ENCODE measurements at places on chromosomes 7 and 10.

GRCh38 chr10:132783940-132784865 lies 1.7 kb downstream of the NKX6-2 start:
- DNase-seq, result no peak

GRCh38 chr10:42926843-42927242 lies 144.2 kb downstream of the BMS1 start:
- DNase-seq, result no peak

DNA sequence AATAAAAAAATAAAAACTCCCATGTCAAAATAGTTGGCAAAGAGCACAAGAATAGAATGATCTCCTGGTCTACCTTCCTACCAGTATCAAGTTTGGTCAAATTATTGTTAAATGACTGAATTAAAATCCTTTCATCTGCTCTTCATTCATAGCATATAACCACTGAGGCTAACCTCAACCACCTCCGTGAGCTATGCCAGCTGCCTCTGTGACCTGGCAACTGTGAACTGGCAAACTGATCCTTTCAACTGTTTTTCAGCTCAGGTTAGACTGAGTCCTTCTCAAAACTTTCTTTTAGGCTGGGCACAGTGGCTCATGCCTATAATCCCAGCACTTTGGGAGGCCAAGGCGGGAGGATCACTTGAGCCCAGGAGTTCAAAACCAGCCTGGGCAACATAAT lies 36.1 kb downstream of the NUDCD3 start:
- no peak for DNase-seq

- DNase-seq, result no peak
These were observed 5.2 kb upstream of the NPSR1 start for GRCh38 chr7:34652809-34653208.

GRCh38 chr10:48614481-48615390 lies 9.9 kb upstream of the ARHGAP22 start:
- DNase-seq, result no peak

GRCh38 chr10:122348935-122349361 lies 25.6 kb upstream of the PLEKHA1 start:
- no peak for DNase-seq

GRCh38 chr10:101839416-101840063 lies 4.1 kb downstream of the KCNIP2 start:
- DNase-seq, result no peak
